ENCODE measurements at places on chromosomes 4 and X.

- DNase-seq: no peak
Observed at GRCh38 chrX:15050395-15050794, 177.2 kb downstream of the MOSPD2 start.

DNA sequence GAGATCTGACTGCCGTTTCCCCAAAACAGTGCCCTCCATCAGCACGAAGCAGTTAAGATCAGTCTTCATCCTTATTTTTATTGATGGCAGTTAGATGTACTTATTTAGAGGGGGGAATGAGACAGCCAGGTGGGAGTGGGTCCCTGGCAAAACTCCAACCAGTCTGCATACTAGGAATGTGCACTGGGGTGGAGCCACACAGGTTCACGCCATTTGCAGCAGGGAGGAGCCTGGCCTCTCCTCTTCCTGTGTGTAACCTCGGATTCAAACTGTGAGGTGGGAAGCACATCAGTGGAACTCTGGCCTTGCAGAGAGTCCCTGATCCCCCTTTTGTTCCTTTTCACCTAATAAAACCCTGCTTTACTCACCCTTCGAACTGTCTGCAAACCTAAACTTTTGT is 987.7 kb upstream of the GRIA3 start:
- no peak for DNase-seq

DNA sequence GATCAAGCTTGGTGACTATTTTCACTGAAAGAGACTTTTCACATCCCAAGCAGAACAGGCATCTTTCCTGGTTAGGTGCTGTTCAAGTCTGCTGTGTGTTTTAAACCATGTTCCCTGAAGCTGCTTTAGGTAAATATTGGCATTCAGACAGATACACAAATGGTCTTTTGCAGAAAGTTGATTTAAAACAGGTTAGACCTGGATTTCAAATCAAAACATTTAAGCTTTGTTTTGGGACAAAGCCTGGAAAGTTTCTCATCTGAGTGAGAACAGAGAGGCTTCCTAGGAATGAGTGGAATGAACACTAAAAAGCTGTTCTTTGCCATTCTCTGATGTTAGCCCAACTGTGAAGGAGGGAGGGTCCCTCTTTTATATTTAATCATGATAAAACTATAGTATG is 10.1 kb downstream of the ANXA3 start:
- no peak for DNase-seq

GRCh38 chrX:154371789-154372300 is 2.6 kb downstream of the FLNA start:
- no peak for DNase-seq

DNA sequence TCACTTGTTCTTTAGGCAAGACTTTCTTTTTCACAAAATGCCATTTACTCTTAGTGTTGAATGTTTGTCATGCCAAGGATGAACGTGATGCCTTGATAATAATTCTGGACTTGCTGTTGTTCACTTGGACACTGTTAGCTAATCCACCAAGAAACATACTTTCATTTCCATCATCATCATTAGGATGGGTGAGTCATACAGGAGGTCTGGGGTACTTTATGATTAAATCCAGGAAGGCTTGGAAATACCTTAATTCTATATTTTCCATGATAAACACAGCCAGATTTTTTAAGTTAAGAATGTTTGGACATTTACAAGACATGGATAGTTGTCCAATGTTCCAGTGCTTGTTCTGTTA is 260.7 kb upstream of the GIMD1 start:
- DNase-seq: no peak

DNA sequence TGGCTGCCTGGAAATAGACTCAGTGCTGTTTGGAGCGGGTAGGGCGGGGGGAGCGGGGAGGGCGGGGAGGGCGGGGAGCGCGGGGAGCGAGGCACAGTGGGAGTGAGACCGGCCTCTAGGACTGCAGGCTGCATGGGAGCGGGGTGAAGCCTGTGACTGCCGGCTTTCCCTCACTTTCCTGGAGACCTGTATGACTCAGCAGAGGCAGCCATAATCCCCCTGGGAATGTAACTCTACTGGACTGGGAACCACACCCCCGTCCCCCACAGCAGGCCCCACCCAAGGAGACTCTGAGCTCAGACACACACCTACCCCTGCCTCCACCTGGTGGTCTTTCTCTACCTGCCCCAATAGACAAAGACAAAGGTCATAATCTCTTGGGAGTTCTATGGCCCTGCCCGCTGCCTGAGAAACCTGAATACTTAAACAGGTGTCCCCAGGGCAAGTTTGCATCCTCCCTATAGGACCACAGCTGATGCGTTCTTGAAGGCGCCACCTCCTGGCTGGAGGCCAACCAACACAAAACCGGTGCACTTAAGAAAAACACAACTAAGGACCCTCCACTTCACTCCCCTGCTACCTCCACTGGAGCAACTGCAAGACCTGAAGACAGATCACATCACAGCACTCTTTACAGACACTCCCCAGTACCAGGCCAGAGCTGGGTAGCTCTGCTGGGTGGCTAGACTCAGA is 18.0 kb downstream of the HDAC8 start:
- DNase-seq: no peak

DNA sequence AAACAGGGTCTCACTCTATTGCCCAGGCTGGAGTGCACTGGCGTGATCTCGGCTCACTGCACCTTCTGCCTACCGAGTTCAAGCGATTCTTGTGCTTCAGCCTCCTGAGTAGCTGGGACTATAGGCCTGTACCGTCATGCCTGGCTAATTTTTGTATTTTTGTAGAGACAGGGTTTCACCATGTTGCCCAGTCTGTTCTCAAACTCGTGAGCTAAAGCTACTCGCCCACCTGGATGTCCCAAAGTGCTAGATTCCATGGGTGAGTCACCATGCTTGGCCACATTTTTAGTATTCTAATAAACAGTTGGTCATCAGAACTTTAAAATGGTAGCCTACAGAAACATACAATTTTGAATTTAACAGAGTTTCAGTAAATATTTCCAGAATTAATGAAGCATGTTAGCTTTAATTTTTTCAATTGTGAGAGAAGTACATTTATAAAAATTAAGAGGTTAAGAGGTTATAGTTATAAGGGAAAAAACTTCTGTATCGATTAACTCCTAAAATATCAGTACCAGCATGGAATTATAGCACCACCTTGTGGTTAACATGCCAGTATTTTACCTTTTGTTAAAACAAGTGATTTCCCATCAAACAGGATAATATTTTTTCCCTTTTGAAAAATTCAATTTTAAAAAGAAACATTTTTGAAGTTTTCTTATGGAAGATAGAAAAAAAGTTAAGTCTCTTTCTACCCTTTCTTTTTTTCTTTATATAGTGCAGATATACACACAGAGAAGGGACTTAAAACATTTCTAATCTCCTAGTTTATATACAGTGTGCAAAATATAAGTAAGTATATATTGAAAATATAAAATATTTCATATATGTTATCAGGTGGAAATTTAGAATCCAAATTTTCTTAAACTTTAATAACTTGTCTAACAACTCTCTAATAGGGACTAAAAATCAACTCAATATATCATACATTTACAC is 35.4 kb downstream of the CEP44 start:
- DNase-seq: no peak

DNA sequence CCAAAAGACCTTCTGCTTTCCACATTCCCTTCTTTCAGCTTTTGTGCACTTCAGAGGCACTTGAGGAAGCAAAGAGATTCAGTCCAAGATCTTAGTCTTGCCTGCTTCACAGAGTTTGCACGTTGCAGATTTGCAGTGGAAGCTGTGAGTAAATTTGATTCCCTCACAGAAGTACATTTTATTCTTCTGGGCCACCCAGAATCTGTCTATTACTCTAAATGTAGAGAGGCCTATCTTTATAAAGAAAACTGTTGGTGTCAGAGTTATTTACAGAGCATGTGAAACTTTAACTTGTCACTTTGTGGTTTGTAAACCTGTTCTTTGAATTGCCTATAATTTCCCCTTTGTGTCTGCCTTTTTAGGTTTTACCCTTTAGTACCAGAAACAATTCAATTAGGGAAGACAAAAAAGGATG is 15.5 kb downstream of the SPRY1 start:
- no peak for DNase-seq

Measured in lower leg skin (tissue), 4 donors.